ENCODE measurements at places on chromosomes 16 and 17.

DNA sequence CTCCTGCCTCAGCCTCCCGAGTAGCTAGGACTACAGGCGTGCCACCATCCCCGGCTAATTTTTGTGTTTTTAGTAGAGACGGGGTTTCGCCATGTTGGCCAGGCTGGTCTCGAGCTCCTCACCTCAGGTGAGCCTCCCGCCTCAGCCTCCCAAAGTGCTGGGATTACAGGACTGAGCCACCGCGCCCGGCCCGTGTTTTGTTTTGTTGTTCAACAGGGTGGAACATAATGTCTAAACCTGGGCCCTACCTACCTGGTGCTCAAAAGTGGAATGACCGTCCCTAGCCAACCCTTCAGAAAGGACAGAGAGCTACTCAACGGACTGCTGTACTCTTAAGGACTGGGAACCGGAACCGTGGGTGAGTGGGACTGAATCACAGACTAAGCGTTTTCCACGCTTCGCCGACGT is 772 bp upstream of the KIF22 start:
- no peak for DNase-seq

GRCh38 chr17:79242393-79242792 is 167.8 kb downstream of the ENGASE start:
- no peak for DNase-seq

- DNase-seq = no peak
Observed at GRCh38 chr16:58495521-58496331, 4.2 kb upstream of the NDRG4 start.

DNA sequence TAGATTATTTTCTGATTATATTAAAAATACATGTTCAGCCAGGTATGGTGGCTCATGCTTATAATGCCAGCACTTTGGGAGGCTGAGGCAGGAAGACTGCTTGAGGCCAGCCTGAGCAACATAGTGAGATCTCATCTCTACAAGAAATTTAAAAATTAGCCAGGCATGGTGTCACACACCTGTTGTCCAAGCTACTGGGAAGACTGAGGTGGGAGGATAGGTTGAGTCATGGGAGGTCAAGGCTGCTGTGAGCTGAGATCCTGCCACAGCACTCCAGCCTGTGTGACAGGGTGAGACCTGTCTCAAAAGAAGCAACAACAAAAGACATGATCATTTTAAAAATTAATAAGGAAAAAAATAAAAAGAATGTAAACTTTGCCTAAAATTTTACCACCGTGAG is 40.7 kb downstream of the PRAC1 start:
- DNase-seq = no peak

GRCh38 chr16:69328854-69329316 is 1.5 kb downstream of the PDF start:
- DNase-seq = no peak

- DNase-seq = no peak
Observed at GRCh38 chr16:51458356-51459140, 307.5 kb upstream of the SALL1 start.

DNA sequence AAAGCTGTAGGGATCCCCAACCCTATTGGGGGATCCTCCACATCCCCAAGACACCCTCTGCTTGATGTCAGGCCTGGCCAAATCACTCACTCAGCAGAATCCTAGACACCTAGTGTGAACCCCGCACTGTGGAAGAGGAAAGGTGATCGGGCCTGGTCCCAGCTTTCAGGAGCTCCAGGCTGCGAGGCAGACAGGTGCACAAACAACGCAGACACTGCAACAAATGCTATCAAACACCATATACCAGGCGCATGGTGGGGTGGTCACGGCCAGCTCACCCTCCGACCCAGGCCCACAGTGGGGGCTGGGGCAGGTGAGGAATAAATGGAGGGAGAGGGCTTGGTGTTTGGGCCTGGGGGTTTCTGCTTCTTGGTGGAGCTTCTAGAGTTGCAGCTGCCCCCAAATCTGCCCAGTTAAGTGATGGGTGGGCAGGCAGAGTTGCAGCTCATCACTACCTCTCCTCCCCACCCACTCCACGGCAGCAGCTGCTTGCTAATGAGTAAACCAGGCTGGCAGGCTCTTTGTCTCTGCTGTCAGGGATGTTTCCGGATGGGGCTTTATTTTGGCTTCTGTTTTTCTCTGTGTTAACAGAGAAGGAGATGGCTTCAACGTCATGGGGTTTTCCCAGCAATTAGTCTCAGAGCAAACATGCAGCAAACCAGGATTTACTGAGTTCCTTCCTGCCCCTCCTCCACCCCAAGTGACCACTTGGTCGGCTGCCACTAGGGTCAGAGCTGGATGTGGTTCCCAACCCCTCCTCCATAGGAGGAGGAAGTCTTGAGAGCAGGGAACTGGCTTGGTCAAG is 46.6 kb downstream of the PECAM1 start:
- peak; percentile 11 for DNase-seq

GRCh38 chr17:2380226-2380922 is 20.5 kb downstream of the MNT start:
- DNase-seq = no peak

- no peak for DNase-seq
Observed at GRCh38 chr16:85003076-85003475, 8.3 kb downstream of the ZDHHC7 start.

DNA sequence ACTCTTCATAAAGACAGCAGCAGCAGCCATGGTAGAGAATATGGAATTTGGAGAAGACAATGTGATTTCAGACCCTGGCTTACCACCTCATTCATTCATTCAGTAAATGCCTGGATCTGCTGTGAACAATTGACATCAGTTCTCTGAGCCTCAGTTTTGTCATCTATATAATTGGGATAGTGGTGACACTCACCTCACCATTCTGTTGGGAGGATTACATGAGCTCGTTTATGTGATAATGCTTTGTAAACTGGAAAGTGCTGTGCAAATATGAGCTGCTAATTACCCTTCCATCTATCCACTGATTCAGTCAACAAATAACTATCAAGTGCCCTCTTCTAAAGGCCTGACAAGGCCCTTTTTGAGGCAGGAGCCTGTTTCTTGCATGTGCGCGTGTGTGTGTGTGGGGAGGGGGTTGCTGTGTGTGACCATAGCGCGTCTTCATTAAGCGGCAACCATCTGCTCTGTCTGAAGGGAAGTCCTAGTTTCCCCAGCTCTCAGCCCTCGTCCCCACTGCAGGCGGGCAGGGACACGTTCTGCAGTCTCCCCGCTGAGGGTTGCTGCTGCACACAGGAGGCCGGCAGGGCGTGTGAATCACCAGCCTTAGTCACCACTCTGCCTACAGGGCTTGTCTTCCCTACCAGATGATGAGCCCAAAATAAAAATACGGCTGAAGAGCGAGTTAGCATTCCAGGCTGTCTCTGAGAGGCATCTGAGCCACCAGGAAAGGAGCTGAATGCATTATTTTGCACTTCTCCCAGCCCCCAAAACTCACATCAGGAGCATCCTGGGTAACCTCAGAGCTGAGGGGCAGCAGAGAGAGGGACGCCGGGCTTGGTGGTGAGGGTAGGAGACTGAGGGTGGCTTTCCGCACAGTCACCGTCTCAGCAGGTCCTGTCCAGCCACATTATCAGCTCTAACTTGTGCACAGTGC is 19.9 kb downstream of the ARL4D start:
- peak; percentile 59 for DNase-seq

DNA sequence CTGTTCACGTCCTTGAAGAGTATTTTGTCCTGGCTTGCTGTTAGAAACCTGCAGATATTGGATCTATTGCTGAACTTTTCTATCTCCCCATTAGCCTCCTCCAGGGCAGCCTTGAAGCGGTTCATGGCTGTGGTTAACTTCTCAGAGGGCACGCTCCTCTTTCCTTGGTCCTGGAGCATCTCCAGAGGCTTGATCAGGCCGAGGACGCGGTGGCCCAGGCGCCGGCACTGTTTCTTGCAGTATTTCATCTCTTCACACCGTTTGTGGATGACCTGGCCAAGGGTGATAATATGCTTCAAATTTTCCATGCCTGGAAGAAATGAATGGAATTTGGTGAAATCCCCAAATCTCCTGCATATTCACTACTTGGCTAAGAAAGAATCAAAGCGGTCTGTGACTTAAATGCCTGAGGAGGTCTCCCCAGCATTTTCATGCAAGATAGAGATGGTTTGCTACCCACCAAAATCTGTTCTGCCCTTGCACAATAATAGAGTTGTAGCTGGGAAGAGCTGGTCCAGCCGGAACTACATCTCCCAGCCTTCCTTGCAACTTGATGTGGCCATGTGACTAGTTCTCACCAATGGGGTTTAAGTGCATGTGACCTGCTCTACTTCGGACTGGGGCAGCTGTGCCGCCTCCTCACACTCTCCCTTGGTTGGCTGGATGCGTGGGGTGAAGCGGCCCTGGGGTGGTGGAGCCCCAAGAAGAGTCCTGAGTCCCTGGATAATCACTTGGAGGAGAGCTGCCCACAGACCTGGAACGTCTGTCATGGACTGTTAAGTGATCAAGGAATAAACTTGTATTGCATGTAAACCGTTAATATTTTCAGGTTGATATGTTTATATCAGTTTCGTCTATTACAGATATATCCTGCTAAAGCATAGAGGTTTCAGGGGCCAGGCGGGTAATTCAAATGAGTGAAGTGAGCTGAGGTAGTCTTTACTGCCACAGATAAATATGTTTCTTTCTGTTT is 4.9 kb downstream of the MLKL start:
- DNase-seq = peak; percentile 69

DNA sequence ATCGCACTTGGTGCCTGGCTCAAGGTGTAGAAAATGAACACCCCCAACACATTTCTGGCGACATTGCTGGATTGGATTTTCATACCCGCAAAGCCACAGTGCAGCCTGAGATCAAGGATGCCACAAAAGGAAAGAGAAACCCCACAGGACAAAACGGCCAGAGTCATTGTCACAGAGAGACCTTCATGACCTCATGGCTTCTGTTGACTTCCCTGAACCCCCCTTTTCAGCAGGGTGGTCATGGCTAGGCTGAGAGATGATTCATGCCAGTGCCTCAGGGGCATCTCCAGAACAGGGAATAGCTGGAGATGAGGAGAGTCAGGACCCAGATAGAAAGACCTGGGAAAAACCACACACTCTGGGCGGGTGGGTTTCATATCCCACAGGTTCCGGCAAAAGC is 122.0 kb downstream of the C16orf95 start:
- DNase-seq = no peak

DNA sequence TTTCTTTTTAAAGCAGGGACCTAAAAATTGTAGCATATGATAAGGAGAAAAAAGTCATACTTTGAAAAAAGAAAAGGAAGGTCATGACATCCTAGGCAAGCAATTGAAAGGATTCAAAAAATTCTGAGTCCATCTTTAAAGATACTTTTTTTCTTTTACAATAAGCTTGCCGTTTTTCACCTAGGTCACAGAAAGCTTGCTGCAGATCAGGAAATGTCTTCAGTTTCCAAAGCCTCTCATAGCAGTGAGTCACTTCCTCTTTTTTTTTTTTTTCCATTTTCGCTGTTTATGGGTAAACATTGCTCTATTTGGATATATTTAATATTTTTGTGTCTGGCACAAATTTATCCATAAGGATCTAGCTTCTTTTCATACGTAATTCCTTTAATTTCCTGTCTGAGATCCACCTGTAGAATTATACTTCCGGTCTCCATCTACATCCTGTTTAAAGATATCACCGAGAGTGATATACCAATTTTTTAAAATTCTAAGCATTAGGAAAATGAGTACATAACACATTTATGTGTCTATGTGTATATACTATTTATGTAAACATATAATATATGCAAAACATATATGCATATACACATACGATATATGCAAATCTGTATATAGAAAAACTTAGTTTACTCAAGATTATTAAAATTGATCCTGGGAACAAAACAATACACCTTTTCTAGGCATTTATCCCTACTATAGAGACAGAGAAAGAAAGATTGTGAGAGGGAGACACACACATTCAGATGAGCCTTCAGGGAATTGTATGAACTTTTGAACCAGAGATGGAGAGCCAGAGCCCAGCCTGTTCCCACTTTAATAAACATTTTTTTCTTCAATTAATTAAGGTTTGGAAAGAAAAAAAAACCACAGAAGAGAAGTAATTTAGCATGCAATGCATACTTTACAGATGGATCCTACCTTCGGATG is 134.4 kb downstream of the SKAP1 start:
- DNase-seq = no peak

DNA sequence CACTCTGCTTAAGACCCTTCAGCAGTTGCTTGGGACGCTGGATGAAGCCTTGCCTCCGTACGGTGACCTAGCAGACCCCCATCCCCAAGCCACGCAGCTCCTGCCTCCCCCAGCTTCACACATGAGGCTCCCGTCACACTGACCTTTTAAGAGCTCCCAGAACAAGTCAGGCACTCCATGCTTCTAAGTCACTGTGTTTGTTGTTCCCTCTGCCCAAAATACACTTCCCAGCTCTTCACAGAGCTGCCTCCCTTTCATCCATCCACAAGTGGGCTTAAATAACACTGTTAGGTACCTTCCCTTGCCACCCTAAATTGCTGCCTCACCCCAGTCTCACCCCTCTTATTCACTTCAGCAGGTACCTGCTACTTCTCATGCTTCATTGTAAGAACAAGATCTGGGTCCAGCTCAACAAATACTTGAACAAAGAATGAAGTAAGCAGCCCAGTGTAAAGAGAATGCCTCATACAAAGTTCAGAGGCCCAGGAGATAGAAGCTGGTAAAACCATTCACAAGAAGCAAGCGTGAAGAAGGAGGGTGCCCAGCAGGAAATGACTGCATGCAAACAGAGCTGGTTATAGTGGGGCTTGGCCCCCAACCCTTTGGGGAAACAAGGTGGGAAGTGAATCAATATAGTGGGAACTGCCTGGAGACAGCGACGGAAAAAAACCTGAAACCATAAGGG is 5.8 kb downstream of the ZC3H7A start:
- no peak for DNase-seq

DNA sequence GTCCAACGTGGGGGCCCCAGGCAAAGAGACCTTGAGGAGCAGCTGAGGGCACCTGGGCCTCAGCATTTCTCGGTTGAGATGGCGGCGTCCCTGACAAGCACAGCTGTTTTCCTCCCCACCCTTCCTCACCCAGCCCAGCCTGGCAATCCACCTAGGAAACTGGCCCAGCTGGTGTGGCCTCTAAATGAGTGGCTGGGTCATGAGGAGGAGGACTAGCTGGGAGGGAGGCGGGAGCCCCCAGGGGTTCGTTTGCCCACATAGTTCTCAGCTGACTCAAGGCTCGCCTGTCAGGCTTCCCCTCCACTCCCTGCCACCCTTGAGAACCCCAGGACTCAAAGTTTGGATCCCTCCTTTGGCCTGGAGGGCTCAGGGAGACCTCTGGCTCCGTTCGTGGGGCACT is 5.9 kb downstream of the RNF222 start:
- no peak for DNase-seq

- DNase-seq = no peak
Observed at GRCh38 chr17:70024253-70024652, 50.8 kb upstream of the KCNJ16 start.
